Activated naive CD8-positive, alpha-beta T cell treated with anti-CD3 and anti-CD28 coated beads for 36 hours (primary cell): ENCODE measurements at places on chromosomes 4 and X. TPM values are rescaled to one million over a fixed set of nuclear protein-coding genes. Genes with fewer than 3 reads are reported as not detected.

- no peak for DNase-seq
- no peak overlapping the region for H3K4me3 ChIP-seq
- no peak overlapping the region for H3K27ac ChIP-seq
- no peaks in the 10 kb centered on the region for H3K27me3 ChIP-seq
- H3K4me1 ChIP-seq, result no peaks in the 10 kb centered on the region
These were observed 53.1 kb downstream of the CXCL1 start for GRCh38 chr4:73922317-73922716.

DNA sequence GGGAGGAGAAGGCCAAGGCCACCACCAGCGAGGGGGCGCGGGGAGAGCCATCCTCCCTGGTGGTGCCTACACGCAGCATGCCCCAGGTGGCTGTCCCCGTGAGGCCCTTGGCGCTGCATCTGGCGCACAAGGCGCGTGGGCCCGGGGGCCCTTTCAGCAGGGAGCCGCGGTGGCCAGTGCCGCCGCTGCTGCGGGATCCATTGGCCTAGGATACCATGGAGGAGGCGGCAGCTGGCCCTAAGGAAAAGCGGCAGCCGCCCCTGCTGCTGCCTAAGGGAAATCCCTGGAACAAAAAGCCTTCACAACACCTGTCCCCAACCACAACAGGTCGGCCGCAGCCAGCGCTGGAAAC lies 1059.6 kb downstream of the TECRL start:
- H3K27me3 ChIP-seq, result no peaks in the 10 kb centered on the region
- DNase-seq, result no peak
- H3K4me1 ChIP-seq, result no peaks in the 10 kb centered on the region
- no peak overlapping the region for H3K27ac ChIP-seq

GRCh38 chr4:41535911-41536371 lies 2.0 kb upstream of the LIMCH1 start:
- no peaks in the 10 kb centered on the region for H3K27me3 ChIP-seq
- H3K4me3 ChIP-seq, result no peak overlapping the region
- no peak overlapping the region for H3K27ac ChIP-seq
- H3K4me1 ChIP-seq, result no peaks in the 10 kb centered on the region
- H3K36me3 ChIP-seq, result no peaks in the 10 kb centered on the region
- no peak for DNase-seq

- H3K4me1 ChIP-seq, result peaks cover 65% of the 10 kb centered on the region
- no peak overlapping the region for H3K27ac ChIP-seq
- H3K27me3 ChIP-seq, result peaks cover 2% of the 10 kb centered on the region
- DNase-seq, result no peak
- no peak overlapping the region for H3K4me3 ChIP-seq
- peaks cover 9% of the 10 kb centered on the region for H3K36me3 ChIP-seq
These were observed 1.0 kb upstream of the ANTXR2 start for GRCh38 chr4:80074069-80074468.

- H3K4me1 ChIP-seq, result no peaks in the 10 kb centered on the region
- H3K27ac ChIP-seq, result no peak overlapping the region
- no peaks in the 10 kb centered on the region for H3K27me3 ChIP-seq
- no peak for DNase-seq
These were observed 1.1 kb upstream of the RAB40A start for GRCh38 chrX:103520386-103520785.

SFRP2 gene
- total RNA-seq, result not detected
